ENCODE measurements at places on chromosomes 7 and 10. TPM values are rescaled to one million over a fixed set of nuclear protein-coding genes. Genes with fewer than 3 reads are reported as not detected.

GRCh38 chr10:124462348-124462695 lies 699 bp downstream of the LHPP start:
- H3K36me3 ChIP-seq, result no peaks in the 10 kb centered on the region
- no peaks in the 10 kb centered on the region for H3K4me1 ChIP-seq
- no peak for DNase-seq
- peaks cover 23% of the 10 kb centered on the region for H3K27me3 ChIP-seq
- H3K27ac ChIP-seq, result no peak overlapping the region
- peak overlapping the region; percentile 97 for H3K4me3 ChIP-seq

- no peak for DNase-seq
- no peak overlapping the region for H3K27ac ChIP-seq
- H3K4me3 ChIP-seq, result no peak overlapping the region
- H3K36me3 ChIP-seq, result no peaks in the 10 kb centered on the region
- no peaks in the 10 kb centered on the region for H3K4me1 ChIP-seq
Measured at GRCh38 chr7:128892521-128893250, 17.8 kb downstream of the KCP start.

Gene ACTR3C
- total RNA-seq, result not detected

DNA sequence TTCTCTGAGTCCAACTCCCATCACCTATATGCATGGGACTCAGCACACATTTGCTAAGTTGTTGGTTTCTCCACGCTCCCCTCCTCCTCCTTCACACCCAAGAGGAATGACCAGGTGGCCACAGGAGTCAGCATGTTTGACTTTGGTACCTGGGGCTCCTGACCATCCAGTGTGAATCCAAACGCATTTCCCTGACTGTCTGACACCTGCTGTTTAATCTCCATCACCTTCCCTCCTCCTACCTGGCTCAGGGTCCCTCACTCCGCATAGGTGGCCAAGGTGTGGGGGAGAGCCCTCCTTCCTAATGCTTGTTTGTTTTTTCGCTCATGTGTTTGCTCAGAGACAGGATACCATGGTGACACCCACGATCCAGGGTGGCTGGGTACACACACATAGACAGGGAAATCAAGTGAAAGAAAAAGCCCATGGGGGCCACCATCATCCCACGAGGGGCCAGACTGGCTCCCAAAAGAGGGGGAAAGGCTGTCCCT lies 194.9 kb downstream of the KCNMA1 start:
- peaks cover 22% of the 10 kb centered on the region for H3K4me1 ChIP-seq
- no peaks in the 10 kb centered on the region for H3K36me3 ChIP-seq
- no peak for DNase-seq
- no peak overlapping the region for H3K27ac ChIP-seq
- H3K4me3 ChIP-seq, result no peak overlapping the region
- H3K27me3 ChIP-seq, result no peaks in the 10 kb centered on the region

GRCh38 chr10:100934084-100934659 lies 21.4 kb downstream of the SLF2 start:
- no peak overlapping the region for H3K4me3 ChIP-seq
- H3K27me3 ChIP-seq, result no peaks in the 10 kb centered on the region
- no peak for DNase-seq
- peaks cover 19% of the 10 kb centered on the region for H3K36me3 ChIP-seq
- no peak overlapping the region for H3K27ac ChIP-seq

DNA sequence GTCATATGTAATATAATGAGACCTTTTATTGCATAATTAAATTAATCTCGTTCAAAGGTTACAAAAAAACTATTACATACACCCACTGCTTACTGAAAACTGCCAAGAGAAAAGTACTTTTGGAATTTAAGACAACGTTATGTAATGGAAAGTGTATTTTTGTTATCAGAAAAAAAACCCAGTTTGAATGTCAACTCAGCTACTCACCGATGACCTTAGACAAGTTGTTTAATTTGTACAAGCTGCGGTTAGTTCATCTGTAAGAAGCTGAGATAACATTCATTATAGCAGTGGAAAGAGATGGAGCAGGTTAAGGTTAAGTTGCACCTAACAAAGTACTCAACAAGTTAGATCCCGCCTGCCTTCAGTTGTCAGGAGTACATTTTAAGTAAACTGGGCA lies 1.1 kb downstream of the PSMA2 start:
- no peaks in the 10 kb centered on the region for H3K27me3 ChIP-seq
- no peak for DNase-seq
- peaks cover 15% of the 10 kb centered on the region for H3K4me1 ChIP-seq
- no peak overlapping the region for H3K27ac ChIP-seq

DNA sequence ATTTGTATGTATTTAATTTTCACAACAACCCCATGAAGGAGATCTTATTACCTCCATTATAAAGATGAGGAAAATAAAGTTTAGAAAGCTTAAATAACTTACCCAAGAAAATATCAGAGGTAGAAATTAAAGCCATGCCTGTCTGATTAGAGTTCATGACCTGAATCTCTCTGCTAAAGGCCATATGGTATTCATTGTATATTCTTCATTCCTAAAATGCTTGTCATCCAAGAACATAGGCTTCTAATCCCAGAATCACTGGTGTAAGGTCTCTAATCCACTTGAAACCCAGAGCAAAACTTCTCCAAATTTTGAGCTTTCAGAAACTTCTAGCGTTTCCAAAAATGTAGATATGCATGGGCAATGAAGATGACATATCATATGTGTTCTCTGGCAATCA lies 72.3 kb upstream of the YAE1 start:
- no peaks in the 10 kb centered on the region for H3K36me3 ChIP-seq
- H3K27me3 ChIP-seq, result no peaks in the 10 kb centered on the region
- H3K27ac ChIP-seq, result no peak overlapping the region
- no peak overlapping the region for H3K4me3 ChIP-seq

- DNase-seq, result peak; percentile 47
- H3K4me3 ChIP-seq, result no peak overlapping the region
- H3K36me3 ChIP-seq, result no peaks in the 10 kb centered on the region
Measured at GRCh38 chr7:80623503-80624252, 14.8 kb upstream of the CD36 start.

Gene FXYD4
- total RNA-seq, result not detected

Gene CPVL
- total RNA-seq, result 56.6 TPM

- H3K27me3 ChIP-seq, result no peaks in the 10 kb centered on the region
- H3K4me1 ChIP-seq, result peaks cover 37% of the 10 kb centered on the region
- DNase-seq, result no peak
- no peak overlapping the region for H3K4me3 ChIP-seq
- H3K36me3 ChIP-seq, result no peaks in the 10 kb centered on the region
- no peak overlapping the region for H3K27ac ChIP-seq
Measured at GRCh38 chr10:31136930-31137885, 105.5 kb upstream of the ZNF438 start.

GRCh38 chr10:87000491-87000890 lies 19.6 kb upstream of the FAM25A start:
- H3K4me3 ChIP-seq, result no peak overlapping the region
- no peaks in the 10 kb centered on the region for H3K4me1 ChIP-seq
- H3K27ac ChIP-seq, result no peak overlapping the region
- no peaks in the 10 kb centered on the region for H3K36me3 ChIP-seq
- no peak for DNase-seq
- no peaks in the 10 kb centered on the region for H3K27me3 ChIP-seq

Gene CALN1
- total RNA-seq, result 3.1 TPM

- no peak overlapping the region for H3K27ac ChIP-seq
- no peaks in the 10 kb centered on the region for H3K27me3 ChIP-seq
- no peak for DNase-seq
- no peak overlapping the region for H3K4me3 ChIP-seq
- no peaks in the 10 kb centered on the region for H3K36me3 ChIP-seq
Measured at GRCh38 chr7:573933-574381, 54.3 kb upstream of the PDGFA start.

Measured in neural progenitor cell (in vitro differentiated cells).